Inflammatory macrophage (primary cell): ENCODE measurements at places on chromosomes 11 and 22.

DNA sequence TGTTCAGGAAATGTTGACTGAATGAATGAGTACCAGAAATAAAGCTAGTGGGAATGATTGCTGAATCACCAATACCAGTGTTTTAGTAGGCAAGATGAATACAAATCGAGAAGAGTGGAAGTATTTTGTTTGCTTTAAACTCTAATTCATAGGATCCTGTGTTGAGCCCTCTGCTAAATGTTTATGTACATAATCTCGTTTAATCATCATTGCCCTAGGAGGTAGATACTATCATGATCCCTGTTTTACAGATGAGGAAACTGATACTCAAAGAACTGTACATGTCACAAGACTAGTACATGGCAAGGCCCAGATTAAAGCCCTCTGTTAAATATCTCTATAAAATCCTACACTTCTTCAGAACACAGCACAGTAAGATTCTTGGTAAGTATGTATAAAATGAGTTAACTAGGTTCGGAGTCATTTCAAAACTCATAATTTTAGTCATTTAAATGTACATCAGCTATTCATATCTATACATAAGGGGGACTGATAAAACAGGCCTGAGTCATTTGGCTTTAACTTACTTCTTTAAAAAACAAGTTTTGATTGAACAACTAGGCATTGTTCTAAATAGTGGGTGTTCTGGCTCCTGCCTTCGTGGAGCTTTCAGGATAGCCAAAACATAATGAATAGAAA is 97.1 kb downstream of the EXT2 start:
- DNase-seq, result no peak

- no peak for DNase-seq
Measured at GRCh38 chr11:2684581-2684980, 15.2 kb downstream of the KCNQ1OT1 start.

- DNase-seq, result no peak
Measured at GRCh38 chr11:76641905-76642304, 28.6 kb downstream of the LRRC32 start.

DNA sequence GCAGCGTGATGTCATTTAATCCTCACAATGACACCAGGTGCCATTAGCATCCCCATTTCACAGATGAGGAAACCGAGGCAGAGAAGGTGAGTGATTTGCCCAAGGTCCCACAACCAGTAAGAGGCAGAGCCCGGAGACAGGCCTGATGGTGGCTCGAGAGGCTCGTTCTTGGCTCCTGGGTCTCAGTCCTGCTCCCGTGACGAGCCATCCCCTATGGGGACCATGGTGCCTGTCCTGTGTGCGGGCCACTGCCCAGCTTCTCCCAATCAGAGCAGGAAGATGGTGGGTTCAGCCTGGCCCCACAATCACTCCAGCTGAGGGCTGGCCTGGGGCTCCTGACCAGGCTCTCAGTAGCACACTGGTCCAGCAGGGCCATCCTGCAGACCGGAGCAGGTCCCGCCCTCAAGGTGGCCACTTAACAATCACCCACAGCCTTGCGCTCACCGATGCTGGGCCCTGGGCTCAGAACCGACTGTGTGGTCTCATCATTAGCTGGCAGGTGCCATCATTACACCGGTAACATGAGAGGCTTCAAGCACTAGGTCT is 3.6 kb downstream of the ALDH3B1 start:
- no peak for DNase-seq

DNA sequence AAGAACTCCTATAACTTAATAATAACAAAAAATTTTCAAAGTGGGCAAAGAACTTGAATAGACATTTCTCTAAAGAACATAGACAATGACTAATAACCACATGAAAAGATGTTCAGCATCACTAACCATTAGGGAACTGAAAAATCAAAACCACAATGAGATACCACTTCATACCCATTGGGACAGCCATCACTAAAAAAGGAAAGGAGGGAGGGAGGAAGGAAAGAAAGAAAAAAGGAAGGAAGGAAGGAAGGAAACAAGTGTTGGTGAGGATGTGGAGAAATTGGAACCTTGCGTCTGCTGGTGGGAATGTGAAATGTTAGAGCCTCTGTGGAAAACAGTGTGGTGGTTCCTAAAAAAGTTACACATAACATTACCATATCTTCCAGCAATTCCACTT is 55.8 kb downstream of the MS4A13 start:
- peak; percentile 21 for DNase-seq

- peak; percentile 59 for DNase-seq
Measured at GRCh38 chr22:23086787-23087186, 16.5 kb downstream of the GNAZ start.

GRCh38 chr11:28849053-28849452 is 740.9 kb downstream of the METTL15 start:
- no peak for DNase-seq

DNA sequence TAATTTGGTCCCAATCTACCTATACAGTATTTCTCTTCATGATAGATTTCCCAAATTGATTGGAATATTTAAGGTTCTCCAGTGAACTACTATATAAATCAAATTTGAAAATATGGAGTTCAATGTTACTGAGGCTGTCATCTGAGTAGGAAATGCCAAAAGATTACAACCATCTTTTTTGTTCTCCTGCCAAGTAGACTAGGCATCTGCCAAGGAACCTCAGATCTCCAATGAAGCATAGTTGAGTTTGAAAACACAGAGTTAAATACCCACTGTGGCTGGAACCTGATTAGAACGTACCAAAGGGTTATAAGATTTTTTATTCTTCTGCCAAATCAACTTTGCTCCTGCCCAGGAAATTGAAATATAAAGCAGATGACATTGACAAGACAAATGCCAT is 330.9 kb downstream of the CNTN5 start:
- DNase-seq, result no peak

- DNase-seq, result peak; percentile 74
Measured at GRCh38 chr11:96219981-96220623, 122.9 kb downstream of the MAML2 start.

GRCh38 chr22:47322854-47323253 is 560.4 kb downstream of the TBC1D22A start:
- no peak for DNase-seq

- no peak for DNase-seq
Measured at GRCh38 chr11:95100856-95101507, 11.3 kb downstream of the ENDOD1 start.

GRCh38 chr11:87660926-87661660 is 514.1 kb downstream of the RAB38 start:
- DNase-seq, result no peak

- DNase-seq, result no peak
Measured at GRCh38 chr11:46338988-46339666, 8.1 kb upstream of the DGKZ start.

DNA sequence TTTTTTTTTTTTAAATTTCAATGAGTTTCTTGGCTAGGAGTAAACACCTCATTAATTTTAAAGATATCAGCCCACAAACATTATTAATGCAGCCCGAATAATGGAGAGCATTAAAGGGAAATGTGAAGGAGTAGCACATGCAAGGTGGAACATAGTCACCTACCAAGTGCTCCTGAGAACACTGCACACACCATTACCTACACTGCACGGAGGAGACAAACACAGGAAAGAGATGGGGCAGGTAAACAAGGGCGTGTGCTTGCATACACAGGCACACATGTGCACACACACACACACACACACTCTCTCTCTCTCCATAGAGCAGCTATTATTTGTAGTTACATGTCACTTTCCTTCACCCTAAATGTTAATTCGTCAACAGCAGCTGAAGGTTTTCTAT is 30.2 kb downstream of the HTR3B start:
- DNase-seq, result no peak

GRCh38 chr11:22677153-22677903 is 10.9 kb downstream of the GAS2 start:
- peak; percentile 3 for DNase-seq

DNA sequence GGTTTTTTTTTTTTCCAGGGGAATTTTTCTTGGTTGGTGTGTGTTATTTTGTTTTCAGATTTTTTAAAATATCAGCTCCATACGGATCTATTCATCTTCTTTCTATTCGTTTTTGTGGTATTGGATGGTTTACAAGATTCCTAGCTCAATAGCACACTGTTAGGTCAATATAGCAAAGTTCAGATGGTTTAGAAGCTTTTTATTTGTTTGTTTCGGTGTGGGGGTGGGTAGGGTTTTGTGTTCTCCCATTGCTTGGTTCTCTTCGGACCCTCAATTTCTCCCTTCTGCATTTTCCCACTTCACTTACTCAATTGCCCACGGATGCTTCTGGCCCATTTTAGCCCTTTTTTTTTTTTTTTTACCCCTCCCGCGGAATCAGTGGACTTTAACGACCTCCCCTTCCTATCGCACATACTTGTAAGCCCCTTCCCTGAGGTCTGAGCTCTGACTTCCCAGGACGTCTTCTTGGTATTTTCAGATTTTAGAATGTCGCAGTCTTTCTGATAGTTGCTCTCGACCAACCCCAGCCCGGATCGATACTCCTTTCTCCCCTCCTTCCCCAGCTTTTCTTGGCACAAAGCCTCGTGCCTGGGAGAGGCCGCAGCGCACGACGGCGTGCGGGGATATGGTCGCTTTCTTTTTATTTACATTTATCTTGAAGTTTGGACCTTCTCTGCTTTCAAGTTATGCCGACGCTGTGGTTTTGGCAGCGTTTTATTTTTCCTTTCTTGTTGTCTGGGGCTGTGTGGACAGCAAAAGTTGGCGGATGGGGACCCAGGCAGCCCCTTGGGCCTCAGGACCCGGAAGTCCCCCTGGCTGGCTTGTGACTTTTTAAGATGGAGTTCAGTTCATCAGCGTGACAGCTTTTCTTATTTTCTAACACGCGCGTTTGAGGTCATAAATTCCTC is 4.4 kb upstream of the SPDYC start:
- no peak for DNase-seq

DNA sequence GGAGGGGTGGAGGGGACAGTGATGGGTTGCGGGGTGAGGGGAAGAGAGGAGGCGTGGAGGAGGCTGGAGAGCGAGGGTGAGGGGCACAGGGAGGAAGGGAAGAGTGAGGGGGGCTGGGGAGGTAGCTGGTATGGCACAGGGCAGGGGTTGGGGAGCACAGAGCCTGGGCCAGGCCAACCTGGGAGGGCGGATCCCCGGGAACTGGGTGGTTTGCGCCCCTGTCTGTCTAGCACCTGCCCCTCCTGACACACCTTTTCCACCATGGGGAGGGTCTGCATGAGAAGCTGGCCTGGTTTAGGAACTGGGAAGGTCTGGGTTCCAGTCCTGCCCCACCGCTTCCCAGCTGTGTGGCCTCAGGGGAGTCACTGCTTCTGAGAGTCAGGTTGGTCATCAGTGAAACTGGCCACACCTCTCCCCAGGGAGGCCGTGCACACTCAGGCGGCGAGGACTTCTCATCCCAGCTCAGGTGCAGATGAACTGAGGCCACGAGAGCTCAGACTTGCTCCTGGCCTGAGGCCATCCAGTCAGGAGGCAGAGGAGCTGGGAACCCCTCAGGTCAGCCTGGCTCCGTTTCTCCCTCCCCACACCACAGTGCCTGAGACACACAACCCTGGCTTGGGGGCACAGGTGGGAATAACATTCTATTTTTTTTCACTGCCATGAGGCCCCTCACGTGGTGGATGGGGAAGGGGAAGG is 95.6 kb downstream of the PHF21B start:
- no peak for DNase-seq

GRCh38 chr22:25780673-25781072 is 38.7 kb downstream of the MYO18B start:
- DNase-seq, result no peak

- DNase-seq, result no peak
Measured at GRCh38 chr11:111412293-111412692, 33.2 kb upstream of the POU2AF1 start.

DNA sequence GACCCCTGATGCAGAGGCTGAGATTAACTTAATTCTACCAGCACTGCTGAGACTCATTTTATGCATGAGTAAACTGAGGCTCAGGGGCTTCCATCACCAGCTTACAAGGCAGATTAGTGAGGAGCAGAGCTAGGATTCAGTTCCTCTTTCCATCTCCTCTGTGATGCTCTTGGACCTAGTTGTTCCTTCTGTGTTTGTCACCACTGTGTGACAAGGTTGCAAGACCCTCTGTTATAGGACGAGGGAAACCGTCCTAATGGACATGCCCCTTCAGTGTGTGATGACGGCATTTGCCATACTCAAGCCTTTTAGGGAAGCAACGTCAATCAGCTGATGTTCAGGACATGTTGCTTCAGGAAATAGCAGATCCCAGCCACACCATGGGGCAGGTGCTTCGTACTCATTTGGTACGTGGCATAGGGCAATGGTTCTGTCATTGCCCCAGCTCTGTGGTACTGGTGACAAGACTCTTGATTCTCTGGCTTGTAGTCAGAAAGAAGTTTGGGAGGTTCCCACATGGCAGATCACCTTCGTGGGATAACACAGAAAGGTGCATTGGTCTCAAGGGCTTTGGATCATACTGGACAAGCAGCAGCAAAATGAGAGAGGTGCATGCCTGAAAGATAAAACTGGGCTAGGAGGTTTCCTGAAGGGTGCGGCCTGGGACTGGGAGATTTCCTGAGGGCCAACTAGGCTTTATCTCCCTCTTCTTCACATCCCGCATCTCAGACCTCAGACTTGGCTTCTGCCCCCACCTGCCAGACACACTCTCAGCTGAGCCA is 23.9 kb upstream of the CD44 start:
- DNase-seq, result peak; percentile 65

- DNase-seq, result no peak
Measured at GRCh38 chr11:61121192-61121831, 19.0 kb downstream of the CD5 start.

GRCh38 chr22:37190262-37190780 is 2.3 kb upstream of the C1QTNF6 start:
- DNase-seq, result no peak

- no peak for DNase-seq
Measured at GRCh38 chr11:36933481-36933880, 335.4 kb upstream of the RAG2 start.

- no peak for DNase-seq
Measured at GRCh38 chr11:66694056-66694410, 16.3 kb upstream of the RBM4B start.

GRCh38 chr11:125435461-125436238 is 60.4 kb downstream of the FEZ1 start:
- no peak for DNase-seq

DNA sequence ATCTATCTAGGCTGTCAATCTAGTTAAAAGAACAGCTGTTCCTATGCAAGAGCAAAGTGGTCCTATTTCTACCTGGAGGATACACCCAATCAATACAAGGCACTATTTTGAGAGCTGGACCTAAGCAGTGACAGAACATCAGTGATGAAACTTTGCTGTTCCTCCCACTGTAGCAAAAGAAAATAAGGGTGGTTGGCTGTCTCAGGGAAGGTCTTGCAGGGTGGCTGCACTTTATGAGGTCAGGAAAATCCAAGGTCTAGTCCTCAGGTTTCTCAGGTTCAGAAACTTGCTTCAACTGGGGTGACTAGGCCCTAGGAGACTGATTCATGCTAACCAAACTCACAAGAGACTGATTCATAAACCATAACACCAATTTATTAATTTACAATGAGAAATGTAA is 11.6 kb downstream of the CPSF7 start:
- peak; percentile 24 for DNase-seq

- no peak for DNase-seq
Measured at GRCh38 chr11:47425611-47426010, 628 bp downstream of the PSMC3 start.

- no peak for DNase-seq
Measured at GRCh38 chr11:118338637-118339061, 3.9 kb downstream of the CD3D start.
